ENCODE measurements at places on chromosomes 3 and 15.

GRCh38 chr3:57855943-57856342 lies 99.8 kb downstream of the SLMAP start:
- DNase-seq, result no peak

DNA sequence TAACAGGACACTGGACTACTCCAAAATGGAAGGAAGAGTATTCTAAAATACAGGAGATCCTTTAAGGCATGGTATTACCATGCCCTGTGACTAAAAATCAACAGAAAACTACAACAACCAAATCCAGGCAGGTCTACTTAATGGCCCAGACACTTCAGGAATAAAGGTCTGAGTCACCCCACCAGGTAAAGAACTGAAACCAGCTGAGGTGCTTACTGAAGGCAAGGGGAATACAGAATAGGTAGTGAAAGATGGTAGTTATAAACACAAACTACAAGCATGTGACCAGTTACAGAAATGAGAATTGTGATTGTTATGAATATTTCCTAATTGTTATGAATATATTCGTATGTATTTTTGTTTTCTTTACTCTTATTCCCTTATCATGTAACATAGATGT lies 13.4 kb downstream of the IFT57 start:
- DNase-seq, result no peak

GRCh38 chr3:33194303-33194702 lies 24.3 kb downstream of the SUSD5 start:
- DNase-seq, result no peak

GRCh38 chr3:100008081-100008698 lies 106.1 kb downstream of the FILIP1L start:
- no peak for DNase-seq

- DNase-seq, result no peak
These were observed 4.6 kb downstream of the GLCE start for GRCh38 chr15:69164807-69165636.
